ENCODE measurements at places on chromosomes 11 and 22.

- DNase-seq: no peak
Observed at GRCh38 chr22:48279461-48279756, 1517.0 kb downstream of the TBC1D22A start.

DNA sequence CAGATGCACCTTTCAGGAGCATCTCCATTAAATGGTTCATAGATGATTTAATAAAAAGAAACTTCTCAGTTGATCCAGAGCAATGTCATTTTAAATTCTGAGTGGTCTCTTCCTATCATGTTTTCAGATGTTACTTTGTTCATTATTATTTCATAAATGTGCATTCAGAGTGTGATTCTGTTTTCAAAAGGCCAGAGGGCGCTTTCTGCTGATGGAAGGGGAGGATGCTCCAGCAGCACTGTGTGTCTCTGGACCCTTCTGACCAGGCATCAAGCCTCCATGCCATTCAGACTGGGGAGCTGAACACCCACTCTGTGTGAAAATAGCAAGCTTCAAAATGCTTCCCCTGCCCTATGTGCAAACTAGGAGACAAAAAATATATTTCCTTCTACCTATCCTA, 23.9 kb upstream of the CRTAM start:
- DNase-seq: no peak

- DNase-seq: no peak
Observed at GRCh38 chr11:65066805-65067291, 8.5 kb upstream of the NAALADL1 start.

DNA sequence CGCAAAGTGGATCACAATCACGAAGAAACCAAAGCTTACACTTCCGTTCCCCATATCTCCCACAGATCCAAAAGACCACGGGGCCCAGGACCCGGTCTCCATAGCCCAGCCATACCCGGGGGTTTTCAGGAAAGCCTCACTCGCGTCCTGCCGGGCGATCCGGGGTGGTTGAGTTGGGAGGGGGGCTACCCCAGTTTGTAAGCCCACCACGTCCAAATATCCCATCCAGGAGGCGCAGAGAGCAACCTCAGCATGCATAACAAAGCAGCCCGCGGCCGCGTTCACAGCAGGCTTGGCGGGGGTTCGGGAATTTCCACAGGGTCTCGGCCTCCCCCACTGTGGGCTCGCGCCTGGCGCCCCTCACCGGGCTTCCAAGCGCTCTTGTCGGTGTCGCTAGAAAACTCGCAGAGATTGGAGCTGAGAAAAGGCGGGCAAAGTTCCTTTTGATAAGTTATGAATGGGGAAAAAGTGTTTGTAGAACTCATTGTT, 9.5 kb downstream of the SDF2L1 start:
- no peak for DNase-seq

GRCh38 chr11:86980086-86980796, 25.0 kb upstream of the FZD4 start:
- no peak for DNase-seq

DNA sequence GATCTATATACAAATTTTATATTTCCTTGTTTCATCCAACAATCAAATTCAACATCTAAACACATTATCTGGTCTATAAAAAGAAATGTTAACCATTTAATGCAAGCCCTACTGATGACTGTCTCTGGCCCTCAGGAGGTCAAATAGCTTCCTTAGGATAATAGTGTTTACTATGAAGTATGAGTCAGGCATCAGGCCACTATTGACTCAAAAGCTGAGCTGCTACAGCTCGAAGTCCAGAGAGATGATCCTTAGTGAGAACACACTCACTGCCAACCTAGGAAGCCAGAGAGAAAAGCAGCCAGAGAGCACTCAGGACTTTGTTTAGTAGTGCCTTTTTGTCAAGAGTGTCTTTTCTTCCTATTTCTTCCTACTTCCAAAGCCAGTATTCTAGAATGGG, 171.8 kb downstream of the SOX6 start:
- peak; percentile 42 for DNase-seq

GRCh38 chr11:107598225-107599139, 7.5 kb downstream of the ELMOD1 start:
- no peak for DNase-seq

GRCh38 chr11:19433791-19434190, 193.0 kb upstream of the E2F8 start:
- DNase-seq: no peak

DNA sequence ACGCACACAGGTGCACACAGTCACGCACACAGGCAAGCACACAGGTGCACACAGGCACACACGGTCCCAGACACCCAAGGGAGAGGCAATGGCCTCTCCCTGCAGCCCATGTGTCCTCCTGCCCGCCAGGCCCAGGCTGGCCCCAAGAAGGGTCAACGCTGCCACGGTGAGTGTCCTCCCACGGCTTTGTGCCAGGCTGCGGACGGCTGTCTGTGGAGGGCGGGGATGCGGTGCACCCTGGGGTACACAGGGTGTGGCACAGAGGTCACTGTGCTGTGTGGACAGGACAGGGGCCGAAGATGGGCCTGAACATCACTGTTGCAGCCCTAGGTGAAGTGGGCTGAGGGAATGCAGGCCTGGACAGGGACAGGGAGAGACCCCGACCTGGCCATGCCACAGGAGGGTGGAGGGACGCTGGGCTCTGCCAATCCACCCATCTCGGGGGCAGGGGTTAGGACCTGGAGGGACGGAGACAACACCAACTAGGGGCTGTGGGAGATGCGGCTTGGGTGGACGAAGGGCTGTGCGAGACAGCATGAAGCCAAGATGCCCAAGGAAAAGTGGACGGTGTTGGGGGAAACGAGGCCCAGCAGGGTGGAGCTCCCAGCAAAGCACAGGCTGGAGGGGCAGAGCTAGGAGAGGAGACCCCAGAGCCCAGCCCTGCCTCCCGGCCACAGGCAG, 523.8 kb downstream of the BRD1 start:
- no peak for DNase-seq

- DNase-seq: no peak
Observed at GRCh38 chr22:46596819-46597218, 23.4 kb upstream of the GRAMD4 start.

DNA sequence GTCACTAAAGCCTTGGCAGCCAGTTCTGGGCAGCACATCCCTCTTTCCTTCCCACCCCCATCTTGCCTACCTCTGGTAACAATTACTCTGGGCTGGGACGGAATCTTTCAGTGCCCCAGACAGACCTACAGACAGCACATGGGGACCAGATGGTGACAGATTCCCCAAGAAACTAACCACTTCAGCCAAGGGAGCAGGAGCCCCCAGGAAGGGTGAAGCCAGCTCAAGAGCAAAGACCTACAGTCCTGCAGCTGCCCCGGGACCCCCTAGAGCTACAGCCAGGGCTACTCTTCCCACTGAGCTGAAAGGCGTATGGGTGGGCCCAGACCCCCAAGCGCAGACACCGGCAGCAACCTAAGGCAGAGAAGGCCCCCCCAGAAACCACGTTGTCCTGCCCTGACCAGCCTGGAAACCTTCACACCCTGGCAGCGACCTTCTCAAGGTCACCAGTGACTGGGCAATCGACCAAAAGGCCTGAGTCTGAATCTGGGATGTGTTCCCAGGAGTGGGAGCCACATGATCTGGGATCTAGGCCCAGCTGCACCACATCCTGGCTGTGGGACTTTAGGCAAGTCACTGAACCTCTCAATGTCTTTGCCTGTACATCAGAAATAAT, 65.8 kb downstream of the LRRC32 start:
- DNase-seq: no peak

- no peak for DNase-seq
Observed at GRCh38 chr11:125072218-125072960, 9.3 kb downstream of the SLC37A2 start.

DNA sequence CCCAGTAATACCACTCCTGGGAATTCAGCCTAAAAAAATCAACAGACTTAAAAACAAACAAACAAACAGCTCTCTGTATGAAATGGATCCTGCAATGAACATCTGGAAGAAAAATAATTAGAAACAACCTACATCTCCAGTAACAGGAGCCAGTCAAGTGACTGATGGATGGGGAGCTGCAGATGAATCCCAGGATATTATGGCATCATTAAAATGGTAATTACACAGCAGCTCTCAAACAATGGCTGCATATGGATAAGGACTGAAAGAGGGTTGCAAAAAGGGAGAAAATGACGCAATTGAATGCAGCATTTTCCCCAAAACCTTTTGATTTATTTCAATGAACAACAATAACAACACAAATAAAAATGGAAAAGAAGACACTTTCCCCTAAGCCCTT, 4.1 kb downstream of the NPTXR start:
- no peak for DNase-seq

- DNase-seq: no peak
Observed at GRCh38 chr22:24930678-24931077, 15.8 kb downstream of the LHFPL7 start.

- DNase-seq: no peak
Observed at GRCh38 chr11:12512826-12513395, 135.5 kb downstream of the PARVA start.

DNA sequence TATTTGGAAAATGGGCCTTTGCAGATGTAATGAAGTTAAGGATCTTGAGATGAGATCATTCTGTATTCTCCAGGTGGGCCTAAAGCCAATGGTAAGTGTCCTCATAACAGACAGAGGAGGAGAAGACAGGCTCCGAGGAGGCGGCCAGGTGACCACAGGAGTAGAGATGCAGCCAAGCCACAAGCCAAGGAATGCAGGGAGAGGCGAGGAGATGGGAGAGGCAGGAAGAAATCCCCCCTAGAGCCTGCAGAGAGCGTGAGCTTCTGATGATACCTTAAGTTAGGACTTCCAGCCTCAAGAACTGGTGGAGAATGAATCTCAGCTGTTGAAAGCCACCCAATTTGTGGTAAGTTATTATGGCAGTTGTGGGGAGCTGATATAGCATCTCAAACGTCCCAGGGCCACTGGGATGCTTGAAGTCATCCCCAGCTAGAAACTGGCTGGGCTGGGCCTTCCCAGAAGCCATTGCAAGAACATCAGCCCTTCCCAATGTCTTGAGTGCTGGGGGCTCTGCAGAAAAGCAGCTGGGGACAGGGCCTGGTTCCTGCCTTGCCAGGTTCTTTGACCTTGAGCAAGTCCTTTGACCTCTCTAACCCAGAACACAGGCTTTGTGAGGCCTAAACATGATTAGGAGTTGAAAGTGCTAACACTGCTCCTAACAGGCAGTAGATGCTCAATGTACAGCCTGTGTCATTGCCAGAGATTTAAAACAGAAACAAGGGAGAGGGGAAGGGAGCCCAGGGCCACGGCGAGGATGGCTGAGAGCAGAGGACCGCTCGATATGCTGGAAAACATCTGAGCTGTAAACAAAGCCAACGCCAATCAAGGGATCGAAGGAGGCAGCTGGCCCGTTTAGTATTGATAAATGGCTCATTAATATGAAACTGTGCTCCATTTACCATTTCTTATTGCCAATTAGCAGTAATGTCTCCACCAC, 632.3 kb downstream of the TBC1D22A start:
- DNase-seq: no peak

DNA sequence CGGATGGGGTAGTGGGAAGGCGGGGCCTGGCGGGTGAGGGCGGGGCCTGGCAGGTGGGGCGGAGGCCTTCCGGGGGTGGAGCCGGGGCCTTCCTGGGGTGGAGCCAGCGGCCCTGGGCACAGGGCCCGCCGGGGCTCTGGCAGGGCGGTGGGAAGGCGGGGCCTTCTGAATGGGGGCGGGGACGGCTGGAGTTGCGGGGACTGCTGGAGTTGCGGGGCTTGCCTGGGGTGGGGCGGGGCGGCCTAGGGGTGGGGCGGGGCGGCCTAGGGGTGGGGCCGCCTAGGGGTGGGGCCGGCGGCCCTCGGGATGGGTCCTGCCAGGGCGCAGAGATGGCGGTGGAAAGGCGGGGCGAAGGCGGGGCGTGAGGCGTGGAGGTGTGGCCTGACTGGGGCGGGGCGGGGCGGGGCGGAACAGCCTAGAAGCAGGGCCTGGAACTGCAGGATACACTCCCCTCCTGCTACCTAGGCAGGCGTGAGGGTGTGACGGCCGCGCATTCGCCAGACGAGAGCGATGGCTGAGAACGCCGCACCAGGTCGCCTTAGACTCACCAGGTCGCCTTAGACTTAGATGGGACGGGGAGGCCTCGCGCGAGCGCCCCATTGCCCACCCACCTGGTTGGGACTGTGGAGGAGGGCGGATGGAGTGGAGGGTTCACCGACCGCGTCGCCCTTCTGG, 19.3 kb downstream of the RRP7A start:
- no peak for DNase-seq

- no peak for DNase-seq
Observed at GRCh38 chr11:125401746-125402145, 94.3 kb downstream of the FEZ1 start.

DNA sequence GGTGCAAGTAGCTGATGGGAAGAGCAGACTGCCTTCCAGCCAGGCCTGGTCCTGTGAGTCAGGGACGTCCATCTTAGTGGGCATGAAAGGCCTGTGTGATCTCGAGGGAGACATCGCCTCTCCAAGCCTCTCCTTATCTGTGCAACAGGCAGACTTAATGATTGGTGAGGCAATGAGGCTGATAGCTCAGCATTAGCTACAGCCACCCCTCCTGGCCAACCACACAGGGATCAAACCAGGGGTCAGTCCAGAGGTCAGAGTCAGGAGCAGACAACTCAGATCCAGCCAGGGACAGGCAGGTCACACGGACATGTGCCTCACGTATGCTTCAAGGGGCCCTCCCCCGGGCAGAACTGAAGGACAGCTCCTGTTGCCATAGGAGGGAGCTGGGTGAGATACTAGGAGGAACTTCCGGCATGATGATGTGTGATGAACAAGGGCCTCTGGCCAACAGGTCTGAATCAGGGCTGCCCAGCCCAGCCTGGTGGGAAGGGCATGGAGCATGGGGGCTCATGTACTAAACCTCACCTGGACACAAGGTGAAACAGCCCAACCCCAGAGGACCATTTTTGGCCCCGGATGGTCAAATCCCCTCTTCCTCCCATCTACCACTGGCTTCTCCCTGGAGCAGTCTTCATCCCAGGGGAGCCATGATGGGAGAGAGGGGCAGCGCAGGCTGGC, 2.8 kb upstream of the APOC3 start:
- no peak for DNase-seq

GRCh38 chr11:94741022-94741679, 27.0 kb upstream of the AMOTL1 start:
- DNase-seq: no peak

DNA sequence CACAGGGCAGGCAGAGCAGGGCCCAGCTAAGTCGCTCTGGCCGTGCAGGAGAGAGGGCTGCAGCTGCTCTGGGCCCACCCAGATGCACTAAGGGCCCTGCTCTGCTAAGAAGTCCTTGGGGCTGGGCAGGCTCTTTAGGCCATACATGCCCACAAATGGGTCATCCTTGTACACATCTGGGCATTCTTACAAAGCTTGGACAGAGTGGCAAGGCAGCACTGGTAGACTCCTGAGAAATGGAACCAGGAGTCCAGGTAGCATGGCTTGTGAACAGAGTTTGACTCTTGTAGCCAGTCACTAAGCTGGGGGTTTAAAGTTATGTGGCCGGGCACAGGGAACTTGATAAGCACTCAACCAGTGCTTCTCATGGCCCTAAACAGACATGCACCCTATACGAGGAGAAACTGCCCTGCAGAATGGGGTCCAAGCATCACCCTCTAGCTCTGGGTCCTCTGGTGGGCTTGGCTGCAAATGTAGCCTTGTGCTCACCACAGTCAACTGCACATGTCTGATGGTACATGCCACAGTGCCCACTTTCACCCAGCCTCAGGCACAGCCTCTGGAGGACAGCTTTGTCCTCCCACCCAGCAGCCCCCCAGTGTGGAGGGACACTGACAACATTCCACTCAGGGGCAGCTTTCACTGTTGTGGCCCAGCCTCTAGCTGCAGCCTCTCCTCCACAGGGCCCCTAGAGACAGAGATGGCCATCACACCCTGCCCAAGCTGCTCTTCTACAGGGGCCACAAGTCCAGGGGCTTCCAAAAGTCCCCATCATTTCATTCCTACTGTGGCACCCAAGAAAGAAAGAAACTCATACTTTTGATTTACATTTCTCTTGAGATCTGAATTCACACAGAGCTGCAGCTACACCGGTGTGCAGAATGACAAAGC, 75.2 kb downstream of the DGCR2 start:
- no peak for DNase-seq
